ENCODE measurements at places on chromosomes 1 and 21.
A peak's percentile ranks its signal among the peaks of the same experiment; 100 is the strongest.

- DNase-seq = no peak
Measured at GRCh38 chr1:55246896-55247295, 31.7 kb upstream of the USP24 start.

DNA sequence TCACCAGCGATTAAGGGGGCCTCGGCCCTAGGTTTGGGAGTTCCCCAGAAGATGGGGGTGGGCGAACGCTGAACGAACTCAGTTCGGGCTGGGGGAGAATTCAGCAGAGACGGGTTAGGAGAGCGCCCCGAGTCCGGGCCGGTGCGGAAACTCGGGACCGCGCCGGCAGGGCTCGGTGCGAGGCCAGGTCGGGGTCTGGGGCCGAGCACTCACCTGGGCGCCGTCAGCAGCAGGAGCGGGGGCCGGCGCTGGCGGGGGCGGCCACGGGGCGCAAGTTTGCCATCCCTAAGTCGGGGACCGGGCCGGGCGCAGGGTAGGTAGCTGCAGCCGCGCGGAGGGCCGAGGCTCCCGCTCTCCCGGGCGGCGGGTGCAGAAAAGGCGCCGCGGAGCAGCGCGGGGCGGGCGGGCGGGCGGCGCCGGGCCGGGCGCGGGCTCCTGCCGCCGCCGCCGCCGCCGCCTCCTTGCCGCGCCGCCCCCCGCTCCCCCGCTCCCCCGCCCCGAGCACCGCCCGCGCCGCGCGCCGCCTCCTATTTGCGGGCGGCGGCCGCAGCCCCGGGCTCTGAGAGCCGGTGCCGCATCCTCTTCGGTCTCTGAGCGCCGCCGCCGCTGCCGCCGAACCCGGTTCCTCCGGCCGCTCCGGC lies 349 bp downstream of the ADGRB2 start:
- peak; percentile 11 for DNase-seq

DNA sequence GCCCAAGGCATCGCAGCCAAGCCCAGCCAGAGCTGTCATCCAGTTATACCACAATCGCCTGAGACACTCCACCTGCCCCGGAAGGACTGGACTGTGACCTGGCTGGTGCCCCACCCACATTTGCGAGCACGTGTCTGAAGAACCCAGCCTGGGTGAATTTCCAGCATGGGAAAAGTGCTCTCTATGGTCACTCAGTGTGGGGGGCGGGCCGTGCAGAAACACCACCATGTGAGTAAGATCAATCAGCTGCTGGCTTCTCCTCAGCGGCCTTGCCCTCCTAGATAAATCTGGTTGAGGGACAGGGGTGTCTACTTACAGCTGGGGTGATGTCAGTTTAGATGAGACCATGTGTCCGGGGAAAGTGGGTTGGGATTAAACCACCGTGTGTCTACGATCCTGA lies 44.8 kb downstream of the URB1 start:
- no peak for DNase-seq

DNA sequence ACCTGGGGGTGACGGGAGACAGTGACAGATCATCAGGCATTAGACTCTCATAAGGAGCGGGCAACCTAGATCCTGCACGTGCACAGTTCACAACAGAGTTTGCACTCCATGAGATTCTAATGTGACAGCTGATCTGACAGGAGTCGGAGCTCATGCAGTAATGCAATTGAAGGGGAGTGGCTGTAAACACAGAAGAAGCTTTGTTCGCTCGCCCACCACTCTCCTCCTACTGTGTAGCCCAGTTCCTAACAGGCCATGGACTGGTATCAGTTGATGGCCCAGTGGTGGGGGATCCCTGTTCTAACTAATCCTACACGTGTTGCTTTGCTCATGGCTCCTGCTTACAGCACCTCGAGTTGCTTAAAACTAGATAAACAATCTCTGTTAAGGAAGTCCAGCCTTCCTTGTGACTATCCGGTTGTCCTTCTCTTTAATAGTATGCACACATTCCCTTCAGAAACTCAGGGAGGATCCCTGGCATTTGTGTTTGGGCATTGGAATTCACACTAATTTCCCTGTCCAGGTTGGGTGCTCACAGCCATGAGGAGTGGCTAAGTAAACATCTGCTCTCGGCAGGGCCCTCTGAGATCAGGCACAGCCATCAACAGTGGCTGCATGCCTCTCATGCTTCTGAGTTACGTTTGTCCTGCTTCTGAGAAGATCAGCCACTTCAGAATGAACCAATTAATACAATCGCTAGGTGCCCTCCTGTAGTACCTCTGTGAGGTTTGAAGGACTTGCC lies 21.1 kb upstream of the F3 start:
- DNase-seq = no peak

DNA sequence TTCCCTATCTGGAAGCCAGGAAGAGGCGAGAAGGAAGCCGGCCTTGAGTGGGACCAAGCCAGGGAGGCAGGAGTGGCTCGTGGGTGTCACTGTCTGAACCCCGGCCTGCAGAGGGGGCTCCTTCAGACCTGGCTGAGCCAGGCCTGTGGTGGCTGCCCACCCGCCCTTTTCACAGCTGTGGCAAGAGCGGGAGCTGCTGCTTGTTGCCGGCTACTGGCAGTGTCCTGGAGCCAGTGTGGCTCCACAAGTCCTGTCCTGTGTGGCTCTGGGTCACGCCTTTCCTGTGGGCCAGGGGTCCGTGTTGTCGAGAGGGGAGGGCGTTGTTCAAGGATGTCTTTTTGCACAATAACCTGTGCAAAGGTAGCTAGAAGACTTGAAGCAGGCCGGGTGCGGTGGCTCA lies 1.3 kb downstream of the PFKL start:
- no peak for DNase-seq

DNA sequence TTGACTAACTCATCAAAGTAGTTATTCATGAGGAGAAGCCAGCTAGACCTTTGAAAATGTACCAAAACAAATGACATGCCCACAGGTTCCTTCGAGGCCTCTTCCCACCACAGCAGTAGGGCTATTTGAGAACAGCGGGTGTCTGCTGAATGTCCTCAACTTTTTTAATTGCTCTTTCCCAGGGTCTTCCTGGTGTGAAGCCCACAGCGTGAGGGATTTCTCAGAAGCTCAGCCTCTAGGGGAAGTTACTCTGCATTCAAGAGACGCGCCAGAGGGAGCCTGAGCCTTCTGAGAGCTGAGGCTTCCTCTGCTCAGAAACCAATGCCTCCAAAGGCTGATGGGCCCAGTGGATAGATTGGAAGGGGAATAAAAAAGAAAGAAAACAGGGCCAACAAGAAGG lies 153.6 kb downstream of the OLFM3 start:
- DNase-seq = no peak

- peak; percentile 78 for DNase-seq
Measured at GRCh38 chr21:31558962-31559367, 100.5 kb upstream of the SOD1 start.

- DNase-seq = no peak
Measured at GRCh38 chr1:156838972-156839371, 19.9 kb downstream of the INSRR start.

DNA sequence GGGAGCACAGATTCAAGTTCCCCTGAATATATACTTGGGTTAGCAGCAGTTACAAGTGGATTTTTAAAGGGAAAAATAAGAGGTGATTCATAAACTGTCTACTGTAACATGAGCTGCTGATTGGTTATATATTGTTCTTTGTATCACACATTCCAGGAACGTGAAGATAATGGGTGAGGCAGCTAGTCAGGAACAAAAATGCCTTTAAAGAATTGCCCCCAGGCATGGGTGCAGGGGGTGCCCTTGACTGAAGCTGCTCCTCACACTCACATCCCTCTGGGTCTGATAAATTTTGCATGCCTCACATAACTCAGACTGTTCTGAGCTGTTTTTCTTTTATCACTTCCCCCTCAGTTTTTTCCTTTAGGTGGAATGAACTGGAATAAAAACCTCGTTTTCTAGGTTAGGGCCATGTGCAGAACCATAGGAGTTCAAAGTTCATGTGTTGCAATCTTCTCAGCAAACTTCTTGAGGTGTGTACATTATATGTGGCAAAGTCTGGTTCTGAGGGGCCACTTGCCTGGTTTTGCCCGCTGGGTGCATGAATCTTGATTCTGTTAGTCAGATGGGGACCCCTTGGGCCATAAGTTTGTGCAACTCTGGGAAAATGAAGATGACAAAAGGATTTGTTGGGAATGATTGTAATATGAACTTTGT lies 21.1 kb downstream of the TBX19 start:
- no peak for DNase-seq

DNA sequence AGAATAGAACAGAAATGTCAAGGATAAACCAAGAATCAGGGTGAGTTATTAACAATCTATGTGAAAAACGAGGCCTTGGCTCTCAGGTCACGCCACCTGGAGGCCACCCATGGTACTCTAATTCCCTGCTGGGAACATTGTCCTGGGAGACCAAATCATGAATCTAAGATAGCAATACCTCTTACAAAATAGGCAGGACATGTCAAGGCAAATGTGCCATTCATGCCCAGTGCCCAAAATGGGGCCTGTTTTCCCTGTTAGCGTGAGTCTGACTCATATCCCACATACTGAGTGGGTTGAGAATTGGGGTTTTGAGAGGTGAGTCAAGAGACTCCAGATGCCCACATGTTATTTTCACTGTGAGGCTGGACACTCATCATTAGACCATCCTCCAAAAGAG lies 380.8 kb downstream of the HHIPL2 start:
- no peak for DNase-seq

DNA sequence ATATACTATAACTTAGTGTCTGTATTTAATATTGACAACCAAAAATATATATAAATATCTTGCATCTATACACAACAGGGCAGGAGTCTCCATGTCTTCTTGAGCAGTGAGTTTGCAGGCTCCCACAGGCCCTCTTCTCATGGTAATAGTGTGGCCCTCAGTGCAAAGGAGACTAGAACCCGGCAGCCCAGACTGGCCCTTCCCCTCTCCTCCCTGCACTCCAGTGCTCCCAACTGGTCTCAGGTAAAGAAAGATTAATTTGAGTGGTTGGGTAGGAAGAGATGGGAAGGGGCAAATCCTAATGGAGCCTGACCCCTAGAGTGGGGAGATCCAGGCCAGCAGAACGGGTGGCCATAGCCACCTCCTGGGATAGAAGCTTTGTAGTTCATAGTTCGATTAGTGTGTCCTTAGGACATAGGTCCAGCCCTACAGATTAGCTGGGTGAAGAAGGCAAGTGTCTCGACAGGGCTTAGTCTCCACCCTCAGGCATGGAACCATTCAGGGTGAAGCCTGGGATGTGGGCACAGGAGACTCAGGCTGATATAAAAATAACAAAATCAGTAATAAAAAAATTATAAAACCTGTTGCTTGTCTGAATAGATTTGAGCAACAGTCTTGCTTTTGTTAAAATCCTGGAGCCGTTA lies 32.3 kb downstream of the SLC2A1 start:
- DNase-seq = no peak

GRCh38 chr1:53478502-53478818 lies 19.3 kb downstream of the DMRTB1 start:
- DNase-seq = no peak

DNA sequence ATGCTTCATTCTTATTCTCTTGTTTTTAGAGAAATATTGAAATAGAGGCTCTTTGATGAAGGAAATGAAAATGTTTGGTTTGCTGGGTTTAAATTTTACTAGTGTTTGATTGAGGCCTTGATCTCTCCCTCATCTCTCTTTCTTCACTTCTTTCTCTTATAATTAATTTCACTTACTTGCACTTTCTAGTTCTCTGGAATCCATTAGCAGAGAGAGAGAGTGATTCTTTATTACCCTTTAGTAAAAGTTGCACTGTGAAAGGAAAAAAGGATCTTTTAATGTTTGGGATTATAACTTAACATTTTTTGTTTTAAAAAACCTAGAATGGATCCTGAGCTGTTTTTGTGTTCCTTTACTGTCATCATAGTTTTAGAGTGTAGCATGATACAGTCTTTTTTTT lies 12.2 kb downstream of the RPRD2 start:
- DNase-seq = no peak

DNA sequence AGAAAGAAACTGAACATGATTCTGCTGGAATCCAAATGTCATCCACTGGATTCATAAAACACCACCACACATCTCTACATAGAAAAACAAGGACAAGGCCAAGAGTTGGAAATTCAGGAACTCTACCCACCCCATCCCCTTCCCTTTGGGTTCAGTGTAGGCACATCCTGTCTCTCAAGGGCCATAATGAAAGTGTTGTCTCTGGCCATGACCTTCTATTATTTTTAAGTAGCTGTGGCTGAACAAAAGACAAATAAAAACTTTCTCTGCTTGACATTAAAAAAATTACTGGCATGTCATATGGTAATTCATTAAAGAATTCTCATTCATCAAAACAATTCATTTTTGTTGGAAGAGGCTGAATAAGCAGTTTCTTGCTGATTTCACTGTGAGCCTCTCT lies 54.9 kb upstream of the ZBTB18 start:
- no peak for DNase-seq

DNA sequence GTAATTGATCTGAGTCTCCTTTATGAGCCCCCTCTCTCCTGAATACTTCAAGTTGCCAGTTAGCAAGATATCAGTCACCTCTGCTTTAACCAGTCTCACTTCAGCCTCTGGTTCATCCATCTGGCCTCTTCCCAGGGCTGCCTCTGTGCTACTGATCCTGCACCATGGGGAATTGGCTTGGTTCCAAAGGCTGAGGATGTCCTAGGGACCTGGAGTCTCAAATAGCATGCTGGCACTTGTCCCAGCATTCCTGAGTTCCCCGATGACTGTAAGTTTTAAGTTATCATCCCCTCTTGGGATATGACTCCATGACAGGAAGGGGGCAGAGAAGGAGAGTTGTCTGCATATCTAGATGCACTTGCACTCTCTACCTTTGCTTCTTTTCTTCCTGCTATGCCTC lies 252.0 kb downstream of the PTBP2 start:
- no peak for DNase-seq

GRCh38 chr1:78114034-78114956 lies 68.5 kb downstream of the GIPC2 start:
- DNase-seq = no peak

GRCh38 chr1:118960026-118960561 lies 28.0 kb downstream of the TBX15 start:
- no peak for DNase-seq

DNA sequence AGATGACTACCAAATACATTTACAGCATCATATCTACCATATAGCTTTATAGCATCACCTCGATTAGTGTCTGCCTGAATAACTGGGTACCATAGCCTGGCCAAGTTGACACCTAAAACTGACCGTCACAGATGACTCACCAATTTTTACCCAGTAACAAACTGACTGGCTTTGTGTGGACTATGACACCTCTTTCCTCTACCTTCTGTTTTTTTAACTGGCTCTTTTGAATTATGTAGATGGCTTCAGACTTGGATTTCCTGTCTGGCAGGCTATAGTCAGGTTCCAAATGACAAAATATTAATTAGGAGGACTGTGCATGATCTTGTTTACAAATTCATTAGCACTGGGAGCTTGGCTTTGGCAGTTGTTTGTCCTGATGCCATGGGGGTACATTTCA lies 360.3 kb downstream of the TGFB2 start:
- no peak for DNase-seq

- no peak for DNase-seq
Measured at GRCh38 chr21:35201288-35201687, 152.2 kb upstream of the RUNX1 start.
